ENCODE measurements at places on chromosomes 1 and 21. TPM values are rescaled to one million over a fixed set of nuclear protein-coding genes. Genes with fewer than 3 reads are reported as not detected.

The PSMG1 gene
- polyA plus RNA-seq: 56.4 TPM

The GBP1 gene
- polyA plus RNA-seq: 55.3 TPM

GRCh38 chr1:15028102-15028501 lies 125.4 kb upstream of the TMEM51 start:
- peak; percentile 74 for DNase-seq

DNA sequence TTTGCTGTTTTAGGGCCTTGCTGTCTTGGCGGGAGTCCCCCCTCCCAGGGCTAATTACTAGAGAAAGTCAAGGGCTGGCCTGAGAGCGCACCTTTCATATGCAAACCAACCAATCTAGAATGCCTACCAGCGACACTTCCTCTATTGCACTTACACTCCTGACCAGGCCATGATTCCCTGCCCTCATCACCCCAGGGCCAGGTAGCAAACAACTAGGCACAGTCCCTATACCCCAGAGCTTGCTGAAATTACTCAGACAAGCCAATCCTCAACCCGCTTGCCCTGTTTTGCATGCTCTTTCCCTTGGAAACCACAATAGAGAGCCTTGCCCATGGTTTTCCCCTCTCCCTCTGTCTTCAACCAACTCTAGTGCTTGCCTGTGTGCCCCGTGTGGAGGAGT lies 70.3 kb downstream of the URB2 start:
- DNase-seq: no peak

DNA sequence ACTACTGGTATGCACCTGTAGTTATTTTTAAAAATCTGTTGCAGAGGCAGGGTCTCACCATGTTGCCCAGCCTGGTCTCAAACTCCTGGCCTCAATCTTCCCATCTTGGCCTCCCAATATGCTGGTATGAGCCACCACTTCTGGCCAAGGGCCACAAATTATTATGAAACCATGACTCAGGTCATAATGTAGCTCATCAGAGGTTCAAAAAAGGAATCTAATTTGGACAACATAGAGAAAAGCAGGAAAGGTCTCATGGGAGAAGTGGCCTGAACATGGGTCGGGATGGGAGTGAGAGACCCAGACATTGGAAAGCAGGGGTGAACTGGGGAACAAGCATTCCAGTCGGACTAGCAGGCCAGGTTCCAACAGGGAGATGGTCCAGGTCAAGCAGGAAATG lies 45.2 kb upstream of the C1orf198 start:
- no peak for DNase-seq

GRCh38 chr1:205766038-205766437 lies 9.2 kb downstream of the RAB29 start:
- DNase-seq: no peak

GRCh38 chr1:40817791-40818263 lies 34.2 kb downstream of the KCNQ4 start:
- no peak for DNase-seq

DNA sequence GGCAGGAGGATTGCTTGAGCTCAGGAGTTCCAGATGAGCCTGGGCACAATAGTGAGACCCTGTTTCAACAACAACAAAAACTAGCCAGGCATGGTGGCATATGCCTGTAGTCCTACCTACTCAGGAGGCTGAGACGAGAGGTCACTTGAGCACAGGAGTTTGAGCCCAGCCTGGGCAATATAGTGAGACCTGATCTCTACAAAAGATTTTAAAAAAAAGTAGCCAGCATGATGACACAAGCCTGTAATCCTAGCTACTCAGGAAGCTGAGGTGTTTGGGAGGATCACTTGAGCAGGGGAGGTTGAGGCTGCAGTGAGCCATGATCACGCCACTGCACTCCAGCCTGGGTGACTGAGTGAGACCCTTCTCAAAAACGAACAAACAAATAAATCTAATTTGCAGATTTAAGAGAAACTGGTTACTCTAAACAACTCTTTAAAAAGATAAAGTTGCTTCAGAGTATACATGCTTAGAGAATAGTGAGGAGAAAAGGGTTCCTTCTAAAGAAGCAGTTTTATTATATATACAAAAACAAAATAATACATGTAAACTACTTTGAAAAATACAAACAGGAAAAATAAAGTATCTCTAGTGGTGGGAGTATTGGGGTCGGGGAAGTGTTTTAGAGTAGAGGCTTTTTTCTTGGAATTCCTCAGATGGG lies 88.4 kb downstream of the ADCY10 start:
- no peak for DNase-seq
